ENCODE measurements at places on chromosomes 7 and 10.

DNA sequence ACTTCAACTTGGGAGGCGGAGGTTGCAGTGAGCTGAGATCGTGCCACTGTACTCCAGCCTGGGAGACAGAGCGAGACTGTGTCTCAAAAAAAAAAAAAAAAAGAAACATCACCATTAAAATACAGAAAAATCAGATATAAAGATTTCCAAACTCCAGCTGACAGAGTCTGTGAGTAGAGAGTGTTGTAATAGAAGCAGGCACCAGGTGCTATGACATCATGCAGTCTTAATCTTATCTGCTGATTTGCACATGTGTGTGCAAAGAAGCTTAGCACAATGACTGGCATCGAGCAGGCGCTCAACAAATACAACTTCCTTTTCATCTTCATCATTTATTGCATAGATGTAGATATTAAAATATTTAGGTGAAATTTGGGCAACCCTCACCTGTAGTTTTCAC, 92.2 kb downstream of the PRKCQ start:
- no peak for DNase-seq

GRCh38 chr7:105454921-105455320, 66.2 kb upstream of the SRPK2 start:
- DNase-seq = no peak

DNA sequence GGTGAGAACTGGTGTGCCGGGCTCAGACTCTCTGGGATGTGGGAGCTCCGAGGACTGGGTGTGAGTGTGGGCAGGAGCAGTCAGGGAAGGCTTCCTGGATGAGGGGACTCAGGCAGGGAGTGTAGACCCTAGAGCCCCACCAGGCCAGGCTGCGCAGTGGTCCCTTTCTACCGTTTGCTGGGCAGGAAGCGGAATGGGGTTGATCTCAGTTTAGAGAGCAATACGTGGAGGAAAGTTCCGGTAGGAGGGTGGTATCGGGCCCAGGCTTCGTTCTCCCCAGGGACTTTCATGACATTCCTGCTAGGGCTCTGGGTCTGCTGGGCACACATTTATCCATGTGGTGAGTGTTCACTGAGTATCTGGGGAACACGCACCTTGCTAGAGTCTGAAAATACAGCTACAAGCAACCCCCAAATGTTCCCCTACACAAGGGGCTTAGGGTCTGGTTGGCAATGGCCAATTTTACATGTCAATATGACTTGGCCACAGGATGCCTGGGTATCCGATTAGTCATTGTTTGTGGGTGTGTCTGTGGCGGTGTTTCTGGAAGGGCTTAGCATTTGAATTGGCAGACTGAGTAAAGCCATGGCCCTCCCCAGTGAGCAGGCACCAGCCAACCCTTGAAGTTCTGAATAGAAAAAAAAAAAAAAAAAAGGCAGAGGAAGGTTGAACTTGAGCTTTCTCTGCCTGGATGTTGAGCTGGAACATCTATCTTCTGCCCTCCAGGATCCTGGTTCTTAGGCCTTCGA, 20.8 kb downstream of the GHRHR start:
- DNase-seq = no peak

DNA sequence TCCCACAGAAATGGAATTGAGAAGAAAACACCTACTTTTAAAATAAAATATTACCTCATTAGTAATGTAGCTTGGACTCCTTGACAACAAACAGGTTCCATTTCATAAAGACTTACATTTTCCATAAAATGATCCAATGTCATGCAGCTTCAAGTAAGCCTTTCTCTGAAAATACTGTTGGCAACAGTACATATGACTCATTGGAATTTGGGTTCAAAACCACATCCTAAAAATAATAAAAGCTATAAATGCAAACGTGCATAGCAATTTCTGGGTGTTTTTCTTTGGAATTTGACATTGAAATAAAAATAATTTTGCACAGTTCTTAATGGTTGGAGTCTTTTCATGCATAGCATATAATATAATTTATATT, 47.9 kb downstream of the FHIP2A start:
- DNase-seq = no peak

DNA sequence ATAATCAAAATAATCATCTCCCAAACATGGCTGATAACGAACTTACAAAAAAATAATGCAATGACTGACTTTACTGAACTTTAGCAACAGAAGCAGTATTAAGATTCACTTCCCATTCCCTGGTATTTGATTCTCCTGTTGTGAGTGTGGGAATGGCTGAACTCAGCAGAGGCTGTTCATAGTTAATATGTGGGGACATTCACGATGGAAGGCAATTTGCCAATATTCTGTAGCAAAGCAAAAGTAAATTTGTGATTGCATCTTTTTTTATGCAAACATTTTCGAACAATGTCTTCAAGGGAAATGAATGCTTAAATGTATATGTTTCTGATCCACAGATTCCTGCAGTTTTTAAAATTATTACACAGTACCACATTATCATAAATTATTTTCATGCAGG, 431.7 kb upstream of the KLF6 start:
- DNase-seq = no peak

DNA sequence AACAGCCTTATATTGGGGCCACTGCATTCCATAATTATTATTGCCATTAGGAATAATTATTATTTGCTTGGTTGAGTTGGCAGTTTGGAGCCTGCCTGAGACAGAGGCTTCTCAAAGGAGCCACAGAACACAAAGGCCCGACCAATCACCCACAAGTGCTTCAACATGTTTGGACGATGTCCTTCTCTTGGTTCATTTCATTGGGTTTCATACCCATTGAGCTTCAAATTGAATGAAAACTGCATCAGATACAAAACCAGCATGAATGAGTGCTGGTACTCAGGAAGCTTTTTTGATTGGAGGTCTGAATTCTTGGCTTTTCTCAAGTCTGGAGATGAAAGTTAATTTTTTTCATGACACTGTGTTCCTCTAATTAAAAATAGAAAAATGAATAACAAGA, 168.3 kb downstream of the CREB5 start:
- DNase-seq = no peak

DNA sequence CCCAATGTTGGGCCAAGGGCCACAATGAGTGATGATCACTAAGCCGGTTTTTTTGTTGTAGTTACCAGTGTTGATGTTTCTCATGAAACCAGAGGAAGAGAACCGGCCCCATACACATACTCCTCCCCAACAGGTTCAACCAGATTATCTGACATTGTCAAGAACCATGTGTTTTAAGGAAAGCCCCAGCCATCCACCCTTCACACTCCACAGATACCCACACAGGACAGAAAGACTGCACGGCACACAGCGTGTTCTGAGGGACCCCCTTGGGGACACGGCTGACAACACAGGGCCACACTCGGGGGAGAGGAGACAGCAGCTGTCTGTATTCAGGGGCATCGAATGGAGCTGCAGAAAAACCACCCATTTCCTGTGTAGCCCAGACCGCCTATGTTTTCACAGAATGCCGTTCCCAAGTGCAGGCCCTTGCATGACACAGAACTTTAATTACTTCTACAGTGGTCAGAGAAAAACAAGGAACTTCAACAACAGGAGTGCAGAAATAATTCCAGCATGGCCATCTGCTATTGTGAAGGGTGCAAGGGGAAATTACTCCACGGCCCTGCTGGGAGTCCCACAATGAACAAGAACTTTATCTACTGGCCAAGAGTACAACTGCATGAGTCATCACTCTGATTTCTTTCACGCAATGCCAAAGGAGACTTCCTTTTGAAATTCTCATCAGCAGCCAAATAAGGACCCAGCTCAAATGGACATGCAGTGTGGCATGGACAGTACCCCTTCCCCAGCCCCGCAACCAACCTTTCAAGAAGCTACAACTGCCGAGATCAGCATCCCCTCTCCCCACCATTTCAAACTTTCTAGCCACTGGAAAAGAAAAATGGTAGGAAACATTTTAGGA, 2.3 kb downstream of the KLF6 start:
- DNase-seq = no peak

GRCh38 chr7:22406715-22407114, 49.8 kb upstream of the RAPGEF5 start:
- no peak for DNase-seq

- no peak for DNase-seq
Measured at GRCh38 chr10:99403674-99404073, 26.8 kb downstream of the GOT1 start.

DNA sequence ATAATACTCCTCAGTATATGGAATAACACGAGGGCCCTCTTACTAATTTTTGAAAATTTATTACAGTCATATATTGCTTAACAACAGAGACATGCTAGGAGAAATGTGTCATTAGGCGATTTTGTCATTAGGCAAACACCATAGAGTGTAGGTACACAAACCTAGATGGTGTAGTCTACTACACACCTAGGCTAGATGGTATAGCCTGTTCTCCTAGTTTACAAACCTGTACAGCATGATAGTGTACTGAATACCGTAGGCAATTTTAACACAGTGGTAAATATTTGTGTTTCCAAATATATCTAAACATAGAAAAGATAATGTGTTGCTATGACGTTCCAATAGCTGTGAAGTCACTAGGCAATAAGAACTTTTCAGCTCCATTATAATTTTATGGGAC, 12.8 kb downstream of the OR2F1 start:
- DNase-seq = no peak

DNA sequence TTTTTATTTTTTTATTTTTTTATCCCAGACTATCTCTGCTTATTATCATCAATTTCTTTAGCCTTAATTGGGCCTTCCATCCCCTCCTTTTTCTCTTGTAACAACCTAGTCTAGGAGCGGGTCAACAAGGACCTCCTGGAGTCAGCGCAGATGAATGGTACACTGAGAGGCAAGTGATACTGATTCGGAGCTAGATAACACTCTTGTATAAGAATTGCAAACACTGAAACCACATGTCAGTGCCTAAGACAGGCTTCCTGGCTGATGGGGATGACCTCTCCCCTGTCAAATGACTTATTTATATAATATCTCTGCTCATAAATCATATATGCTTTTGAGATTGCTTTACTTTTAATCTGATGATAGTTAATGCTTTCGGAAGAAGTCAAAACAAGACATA, 22.7 kb downstream of the BPGM start:
- DNase-seq = no peak

GRCh38 chr7:4256286-4256685, 425.8 kb upstream of the FOXK1 start:
- no peak for DNase-seq

DNA sequence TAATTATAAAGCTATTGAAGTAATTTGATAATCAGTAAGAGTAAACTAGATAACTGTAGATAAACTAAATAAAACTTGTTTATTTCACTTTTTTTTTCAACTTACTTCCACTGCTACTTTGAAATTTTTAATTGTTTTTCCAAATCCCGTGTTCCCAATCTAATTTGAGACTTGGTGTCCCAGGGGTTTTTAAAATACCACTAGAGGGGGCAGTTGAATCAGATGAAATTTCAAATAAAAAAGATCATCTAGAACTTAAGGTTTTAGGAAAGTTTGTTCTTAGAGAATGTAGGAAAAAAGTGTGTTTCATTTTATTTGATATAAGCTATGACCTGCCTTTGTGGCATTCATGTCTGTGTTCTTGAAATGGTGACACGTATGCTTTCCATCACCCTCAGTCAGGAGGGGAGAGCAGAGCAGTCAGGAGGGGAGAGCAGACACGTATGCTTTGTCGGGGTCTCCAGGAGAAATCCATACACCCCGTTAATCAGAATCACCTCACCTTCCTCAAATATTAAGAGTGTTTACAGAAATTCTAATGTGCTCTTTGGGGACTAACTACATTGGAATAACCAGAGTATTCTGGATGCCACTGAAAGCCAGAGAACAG, 49.9 kb downstream of the C10orf67 start:
- DNase-seq = no peak

DNA sequence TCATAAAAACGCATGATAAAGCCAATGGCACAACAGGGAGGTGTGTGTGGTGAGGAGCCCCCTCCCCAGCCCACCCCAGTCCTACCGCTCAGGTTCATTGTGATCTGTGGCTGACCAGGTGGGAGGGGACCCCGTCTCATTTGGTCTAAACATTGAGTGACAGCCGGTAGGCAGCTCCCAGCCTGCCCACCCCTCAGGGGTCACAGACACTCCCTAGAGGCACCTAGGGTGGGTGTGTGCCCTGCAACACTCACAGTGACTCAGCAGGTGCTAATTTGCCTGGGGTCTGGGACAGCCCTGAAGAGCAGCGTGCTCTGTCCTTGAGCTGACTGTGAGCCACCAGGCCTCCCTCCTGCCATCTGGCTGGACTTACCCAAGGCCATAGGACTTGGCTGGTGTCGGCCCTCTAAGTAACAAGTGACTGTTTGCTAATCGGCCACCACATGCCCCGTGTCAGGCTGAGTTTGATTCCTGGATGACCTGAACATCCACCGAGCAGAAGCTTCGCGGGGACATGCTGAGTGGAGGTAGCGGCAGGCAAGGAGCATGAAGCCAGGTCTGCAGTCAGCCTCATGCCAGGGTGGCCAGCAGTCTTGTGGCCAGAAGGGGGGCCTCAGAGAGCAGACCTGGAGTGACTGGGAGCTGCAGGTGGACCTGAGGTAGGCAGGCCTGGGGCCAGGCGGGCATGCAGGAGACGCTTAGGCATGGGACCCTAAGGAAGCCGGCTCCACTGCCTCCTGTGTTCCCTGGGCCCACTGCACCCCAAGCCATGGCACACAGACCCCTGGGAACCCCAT, 282.3 kb upstream of the SHH start:
- DNase-seq = no peak

Data from cortex of kidney (tissue), 1 donor.